Mammary epithelial cell (primary cell): ENCODE measurements at places on chromosomes 3 and 15. TPM values are rescaled to one million over a fixed set of nuclear protein-coding genes. Genes with fewer than 3 reads are reported as not detected.

Gene LRTM1
- not detected for total RNA-seq

Gene SOX14
- total RNA-seq = not detected

Gene SLITRK3
- total RNA-seq = not detected in 2 replicates

Gene CCR8
- total RNA-seq = not detected in 2 replicates

Gene ARGFX
- not detected in 2 replicates for total RNA-seq

Gene CILP
- total RNA-seq = not detected in 2 replicates

Gene ANXA2
- total RNA-seq = 5,384 TPM

Gene CCDC39
- 0.26 TPM in 1 of 2 replicates, not detected in the other for total RNA-seq

Gene MINAR1
- 0.50 TPM for total RNA-seq

Gene LARP6
- total RNA-seq = 77.3 and 152 TPM in 2 replicates

Gene HHLA2
- not detected for total RNA-seq

Gene SEMA3G
- total RNA-seq = 0.50 TPM
